ENCODE measurements at places on chromosomes 6 and 20.

- DNase-seq: no peak
These were observed 95.8 kb downstream of the DHX35 start for GRCh38 chr20:39057911-39058310.

DNA sequence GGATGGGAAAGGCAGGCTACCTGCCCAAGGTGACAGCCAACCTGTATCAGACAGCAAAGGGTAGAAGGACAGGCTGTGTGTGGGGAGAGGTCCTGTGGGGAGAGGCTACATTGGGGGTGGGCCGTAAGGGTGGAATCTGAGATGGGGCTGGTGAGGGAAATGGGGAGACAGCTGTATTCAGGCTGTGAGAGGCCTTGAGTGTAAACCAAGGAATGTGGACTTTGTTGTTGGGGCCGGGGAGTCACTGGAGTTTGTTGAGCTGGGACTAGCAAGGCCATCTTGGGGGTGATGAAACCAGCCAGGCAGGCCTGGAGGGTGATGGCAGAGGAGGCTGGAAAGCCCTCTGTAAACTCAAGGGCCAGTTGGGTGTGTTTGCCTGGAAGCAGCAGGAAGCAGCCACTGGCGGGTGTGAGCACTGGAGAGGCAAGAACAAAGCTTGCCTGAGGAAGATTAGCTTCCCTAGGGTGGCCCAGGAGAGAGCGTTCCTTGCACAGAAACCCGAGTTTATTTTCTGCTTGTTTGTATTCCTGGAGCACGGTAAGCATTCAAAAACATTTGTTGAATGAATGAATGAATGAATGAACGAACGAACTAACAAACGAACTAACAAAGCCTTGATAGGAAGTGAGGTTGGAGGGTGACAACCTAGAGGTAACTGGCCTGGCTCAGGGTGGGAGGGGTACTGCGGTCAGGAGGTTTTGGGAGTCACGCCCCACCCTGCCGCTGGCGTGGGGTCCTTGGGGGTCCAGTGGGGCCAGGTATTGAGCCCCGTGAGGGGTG lies 18.9 kb downstream of the TTBK1 start:
- DNase-seq: no peak

GRCh38 chr6:42295181-42295580 lies 77.5 kb upstream of the MRPS10 start:
- no peak for DNase-seq

GRCh38 chr6:54236984-54237383 lies 71.3 kb upstream of the TINAG start:
- DNase-seq: no peak

- peak; percentile 86 for DNase-seq
These were observed 37.7 kb downstream of the KIF25 start for GRCh38 chr6:168035098-168035660.

DNA sequence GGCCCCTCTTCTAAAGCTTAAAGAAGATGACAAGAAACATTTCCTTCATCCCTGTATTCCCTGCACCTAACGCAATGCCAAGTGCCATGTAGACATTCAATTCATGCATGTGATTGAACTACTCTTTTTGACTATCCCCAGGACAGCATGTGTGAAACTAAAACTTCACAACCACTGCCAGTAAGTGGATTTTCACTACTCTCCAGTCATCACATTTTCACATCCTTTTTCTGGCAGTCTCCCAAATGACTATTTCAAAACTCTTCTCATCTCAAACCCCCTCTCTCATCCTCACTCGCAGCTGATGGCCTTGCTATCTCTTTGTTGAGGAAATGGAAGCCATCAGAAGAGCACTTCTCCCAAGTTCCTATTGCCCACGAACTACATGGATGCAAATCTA lies 122.6 kb downstream of the OPRM1 start:
- no peak for DNase-seq

GRCh38 chr6:144898052-144898689 lies 613.0 kb downstream of the UTRN start:
- DNase-seq: peak; percentile 16

- DNase-seq: no peak
These were observed 3.2 kb downstream of the NFYA start for GRCh38 chr6:41075651-41076626.

GRCh38 chr6:139939189-139939979 lies 564.9 kb upstream of the CITED2 start:
- no peak for DNase-seq

GRCh38 chr20:44720997-44721784 lies 6.0 kb downstream of the CCN5 start:
- DNase-seq: peak; percentile 94

GRCh38 chr6:139337001-139337400 lies 37.4 kb downstream of the CITED2 start:
- no peak for DNase-seq

DNA sequence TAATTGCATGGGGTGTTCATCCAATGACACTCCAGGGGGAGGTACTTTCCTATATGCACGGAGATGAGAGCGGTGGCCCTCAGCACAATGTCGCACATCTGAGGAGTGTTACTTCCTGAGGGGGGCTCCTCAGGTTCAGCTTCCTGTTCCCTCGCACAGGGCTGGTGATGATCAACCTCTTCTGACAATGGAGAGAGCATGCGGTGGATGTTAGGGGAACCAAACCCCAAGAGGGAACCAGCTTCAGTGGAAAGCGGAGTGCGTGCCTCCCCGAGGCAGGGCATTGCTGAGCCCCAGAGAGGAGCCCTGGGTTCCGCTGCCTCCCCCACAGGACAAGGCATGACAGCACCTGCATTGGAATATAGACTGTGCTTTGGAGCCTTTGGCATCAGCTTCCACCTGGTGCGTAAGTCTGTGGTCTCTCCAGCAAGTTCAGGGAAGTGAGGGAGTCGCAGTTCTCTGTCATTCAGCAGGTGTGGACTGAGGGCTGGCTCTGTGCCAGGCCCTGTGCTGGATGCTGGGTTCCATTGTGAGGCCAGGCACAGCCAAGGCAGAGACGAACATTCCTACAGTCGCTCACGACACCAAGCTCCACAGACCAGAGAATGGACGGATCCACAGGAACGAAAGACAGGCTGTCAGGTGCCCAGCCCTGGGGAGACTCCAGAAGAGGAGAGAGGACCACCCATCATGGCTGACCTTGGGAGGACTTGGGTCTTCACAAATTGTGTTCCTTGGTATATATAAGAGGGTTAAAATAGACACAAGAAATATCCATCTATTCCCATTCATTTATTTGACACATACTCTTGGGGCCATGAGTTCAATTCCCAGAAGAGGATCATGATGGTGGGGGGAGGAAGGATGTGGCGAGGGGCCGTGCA lies 3.9 kb upstream of the ZNF831 start:
- no peak for DNase-seq

- DNase-seq: peak; percentile 40
These were observed 37.7 kb upstream of the SLC4A11 start for GRCh38 chr20:3276680-3277015.

GRCh38 chr6:127538750-127539264 lies 19.7 kb upstream of the MTCL3 start:
- DNase-seq: no peak

GRCh38 chr20:63857764-63858392 lies 3.4 kb upstream of the ABHD16B start:
- DNase-seq: peak; percentile 68

DNA sequence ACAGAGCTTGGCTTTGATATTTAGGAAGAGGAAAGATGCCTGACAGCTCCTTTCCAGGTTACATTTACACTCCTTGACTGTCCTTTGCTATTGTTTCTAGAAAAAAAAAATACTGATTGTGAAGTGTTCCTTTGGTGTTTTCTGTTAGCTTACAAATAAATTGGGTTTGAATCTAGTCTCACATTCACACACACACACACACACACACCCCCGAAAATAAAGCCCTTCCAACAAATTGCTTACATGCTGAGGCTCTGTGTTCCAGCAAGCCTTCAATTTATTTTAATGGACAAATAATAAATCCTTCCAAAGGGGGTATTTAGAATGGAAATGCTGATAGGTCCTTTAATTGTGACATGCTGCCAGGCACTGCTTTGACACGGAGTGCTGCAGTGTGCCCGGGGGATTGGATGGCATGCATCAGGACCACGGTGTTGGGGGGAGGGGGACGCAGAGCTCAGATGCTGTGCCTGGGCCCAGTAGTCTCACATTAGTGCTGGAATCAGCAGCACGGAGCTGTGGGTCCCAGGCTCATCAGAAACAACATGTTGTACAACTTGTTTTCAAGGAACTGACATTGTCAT lies 199.9 kb downstream of the CD83 start:
- DNase-seq: no peak

DNA sequence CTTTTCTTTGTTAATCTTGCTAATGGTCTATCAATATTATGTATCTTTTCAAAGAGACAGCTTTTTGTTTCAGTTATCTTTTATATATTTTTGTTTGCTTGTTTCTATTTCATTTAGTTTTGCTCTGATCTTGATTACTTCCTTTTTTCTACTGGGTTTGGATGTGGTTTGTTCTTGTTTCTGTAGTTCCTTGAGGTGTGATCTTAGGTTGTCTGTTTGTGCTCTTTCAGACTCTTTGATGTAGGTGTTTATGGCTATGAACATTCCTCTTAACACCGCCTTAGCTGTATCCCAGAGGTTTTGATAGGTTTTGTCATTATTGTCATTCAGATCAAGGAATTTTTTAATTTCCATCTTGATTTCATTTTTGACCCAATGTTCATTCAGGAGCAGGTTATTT lies 26.8 kb upstream of the TNFAIP3 start:
- no peak for DNase-seq

DNA sequence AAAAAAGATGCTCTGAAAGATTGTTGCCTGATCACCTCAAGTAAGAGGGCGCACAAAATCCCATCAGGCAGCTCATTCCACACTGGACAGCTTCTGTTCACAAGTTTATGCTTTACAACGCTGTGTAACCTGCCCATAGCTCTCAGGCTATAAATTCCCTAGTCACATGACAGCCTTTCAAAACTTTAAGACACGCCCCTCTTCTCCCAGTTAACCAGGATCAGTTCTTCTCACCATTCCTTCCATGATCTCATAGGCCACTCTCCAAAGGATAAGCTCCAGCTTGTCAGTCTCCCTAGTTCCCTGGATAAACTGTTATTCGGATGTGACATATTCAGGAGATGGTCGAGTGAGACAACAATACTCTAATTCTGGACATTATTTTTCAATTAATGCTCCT lies 15.0 kb downstream of the ADNP start:
- peak; percentile 80 for DNase-seq

DNA sequence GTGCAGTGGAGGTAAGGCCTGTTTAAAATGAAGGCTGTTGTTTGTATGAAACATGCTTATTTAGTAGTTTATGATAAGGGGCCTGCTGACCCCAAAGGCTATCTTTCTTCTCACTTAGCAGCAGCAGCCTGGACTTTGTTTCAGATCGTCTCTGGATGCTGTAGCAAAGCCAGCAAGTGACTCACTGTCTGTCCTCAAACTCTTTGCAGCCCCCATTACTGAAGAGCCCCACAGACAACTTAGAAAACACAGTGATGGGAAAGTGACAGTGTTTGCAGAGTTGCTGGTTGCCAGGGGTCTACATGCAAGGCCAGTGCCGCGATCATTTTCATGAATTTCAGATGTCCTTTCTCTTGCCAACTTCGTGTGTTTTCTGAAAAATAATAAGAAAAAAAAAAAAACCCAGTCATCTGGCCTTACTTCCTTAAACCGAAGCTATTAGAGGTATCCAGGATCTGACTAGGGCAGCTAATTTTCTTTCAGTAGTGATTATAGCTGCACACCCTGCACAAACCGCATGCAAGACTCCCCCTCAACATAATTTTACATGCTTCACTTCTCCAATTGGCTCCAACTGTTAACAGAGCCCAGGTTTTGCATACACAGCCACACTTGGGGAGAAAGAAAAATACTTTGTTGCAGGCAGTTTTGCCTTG lies 11.6 kb upstream of the F13A1 start:
- DNase-seq: no peak

- DNase-seq: no peak
These were observed 106.4 kb upstream of the SSTR4 start for GRCh38 chr20:22928679-22929078.

DNA sequence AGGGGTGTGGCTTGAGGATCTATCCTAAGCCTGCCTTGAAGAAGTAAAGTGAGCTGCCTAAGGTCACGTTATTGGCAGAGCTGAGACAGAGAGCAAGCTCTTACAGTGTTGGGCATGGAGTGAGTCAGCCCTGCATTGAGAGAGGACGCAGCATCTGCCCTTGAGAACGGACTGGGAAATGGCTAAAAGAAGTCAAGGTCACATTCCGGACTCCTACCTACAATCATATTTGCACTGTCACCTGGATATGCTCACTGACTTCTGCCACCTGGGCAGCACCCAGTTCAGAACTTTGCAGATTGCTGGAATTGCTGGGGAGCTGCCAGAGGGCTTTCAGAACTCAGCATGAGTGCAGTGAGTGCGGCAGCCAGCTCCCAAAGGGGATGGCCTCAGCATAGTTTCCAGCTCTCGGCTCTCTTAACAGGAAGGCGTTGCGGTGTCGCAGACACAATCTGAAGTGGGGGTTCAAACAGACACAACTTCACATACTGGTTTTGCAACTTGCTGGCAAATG lies 199.3 kb upstream of the SGK1 start:
- peak; percentile 84 for DNase-seq

GRCh38 chr20:47352332-47353238 lies 3.9 kb downstream of the ZMYND8 start:
- DNase-seq: no peak

DNA sequence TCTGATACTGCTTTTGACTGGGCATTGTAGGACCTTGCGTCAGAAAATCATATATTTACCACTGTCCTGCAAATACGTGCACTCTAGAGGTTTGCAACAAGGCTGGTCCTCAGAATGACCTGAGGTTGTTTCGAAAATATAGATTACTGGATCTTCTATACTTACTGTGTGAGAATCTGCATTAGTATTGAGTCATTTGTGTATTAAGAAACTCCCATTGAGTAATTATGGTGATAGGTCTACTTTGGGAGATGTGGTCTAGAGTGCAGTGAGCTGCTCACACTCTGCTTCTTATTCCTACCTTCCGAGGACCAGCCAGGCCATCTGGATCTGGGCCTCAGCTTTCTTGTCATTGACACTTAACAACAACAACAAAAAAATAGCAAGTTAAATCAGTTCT lies 9.6 kb downstream of the KLHL32 start:
- no peak for DNase-seq

DNA sequence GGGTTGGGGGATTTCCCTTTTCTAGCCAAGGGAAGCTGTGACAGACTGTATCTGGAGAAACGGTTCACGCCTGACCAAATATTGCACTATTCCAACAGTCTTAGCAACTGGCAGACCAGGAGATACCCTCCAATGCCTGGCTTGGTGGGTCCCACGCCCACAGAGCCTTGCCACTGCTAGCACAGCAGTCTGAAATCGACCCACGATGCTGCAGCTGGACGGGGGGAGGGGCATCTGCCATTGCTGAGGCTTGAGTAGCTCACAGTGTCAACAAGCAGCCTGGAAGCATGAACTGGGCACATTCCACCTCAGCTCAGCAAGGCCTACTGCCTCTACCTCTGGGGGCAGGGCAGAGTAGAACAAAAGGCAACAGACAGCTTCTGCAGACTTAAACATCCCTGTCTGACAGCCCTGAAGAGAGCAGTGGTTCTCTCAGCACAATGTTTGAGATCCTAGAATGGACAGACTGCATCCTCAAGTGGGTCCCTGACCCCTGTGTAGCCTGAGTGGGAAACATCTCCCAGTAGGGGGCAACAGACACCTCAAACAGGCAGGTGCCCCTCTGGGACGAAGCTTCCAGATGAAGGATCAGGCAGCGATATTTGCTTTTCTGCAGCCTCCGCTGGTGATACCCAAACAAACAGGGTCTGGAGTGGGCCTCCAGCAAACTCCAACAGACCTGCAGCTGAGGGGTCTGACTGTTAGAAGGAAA lies 89.9 kb upstream of the ECI2 start:
- peak; percentile 36 for DNase-seq

Measured in fibroblast of villous mesenchyme (primary cell).